Activated CD4-positive, alpha-beta T cell treated with anti-CD3 and anti-CD28 coated beads for 36 hours (primary cell): ENCODE measurements at places on chromosomes 13 and 19.

GRCh38 chr13:24267274-24267673 lies 42.1 kb upstream of the C1QTNF9 start:
- no peak for DNase-seq

GRCh38 chr19:29665215-29665825 lies at the start of gene PLEKHF1:
Gene PLEKHF1 (plus strand): TSS chr19:29665461. CDS start chr19:29673840, 8,379 bp downstream.
- peak; percentile 92 for DNase-seq

DNA sequence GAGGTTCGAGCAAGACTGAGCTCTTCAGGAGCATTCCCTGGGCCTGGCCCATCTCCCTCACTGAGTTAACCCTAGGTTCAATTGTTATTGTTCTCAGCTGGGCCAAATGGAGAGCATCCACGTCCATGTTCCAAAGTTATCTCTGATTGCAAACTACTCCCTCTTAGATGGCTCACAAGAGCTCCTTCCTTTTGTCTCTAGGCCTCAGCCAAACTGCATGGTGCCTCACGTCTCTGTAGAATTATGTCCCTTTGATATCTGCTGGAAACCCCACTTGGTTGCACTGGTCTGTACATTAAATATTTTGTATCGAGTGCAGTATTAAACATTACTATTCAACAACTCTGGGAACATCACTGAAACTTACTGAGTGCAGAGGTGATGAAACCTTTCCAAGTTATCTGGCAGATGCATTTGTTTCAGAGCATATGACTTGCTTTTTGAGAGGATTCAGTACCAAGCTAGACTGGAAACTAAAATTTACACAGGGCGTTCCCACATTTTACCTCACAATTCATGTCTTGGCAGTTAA lies 38.1 kb downstream of the DOCK9 start:
- no peak for DNase-seq

DNA sequence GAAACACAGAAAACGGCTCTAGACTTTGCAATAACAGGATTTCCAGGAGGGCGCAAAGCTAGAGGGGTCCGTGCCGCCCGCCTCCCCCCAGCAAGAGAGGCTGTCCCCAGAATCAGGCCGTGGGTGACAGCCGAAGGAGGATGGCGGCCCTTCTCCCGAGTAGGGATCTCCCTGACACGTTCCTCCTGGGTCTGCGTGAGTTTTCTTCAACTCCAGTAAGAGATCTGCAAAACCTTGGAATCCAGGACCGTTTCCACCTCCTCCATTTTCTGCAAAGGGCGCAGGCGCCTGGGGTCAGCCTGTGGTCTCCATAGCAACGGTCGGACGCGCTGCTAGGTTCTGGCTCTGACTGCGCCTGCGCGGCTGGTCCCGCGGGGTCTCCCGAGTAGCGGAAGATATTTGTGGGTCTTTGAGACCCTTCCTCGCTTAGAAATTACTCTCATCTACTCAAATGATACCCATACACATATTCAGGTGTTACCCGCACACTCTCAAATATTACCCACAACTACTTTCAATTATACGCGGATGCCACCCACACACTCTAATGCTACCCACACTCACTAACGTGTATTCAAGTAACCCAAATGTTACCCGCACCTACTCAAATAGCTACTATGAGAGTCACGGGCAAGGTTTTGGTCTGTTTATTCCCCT lies 2.1 kb downstream of the PNMA8C start:
- DNase-seq = peak; percentile 76

DNA sequence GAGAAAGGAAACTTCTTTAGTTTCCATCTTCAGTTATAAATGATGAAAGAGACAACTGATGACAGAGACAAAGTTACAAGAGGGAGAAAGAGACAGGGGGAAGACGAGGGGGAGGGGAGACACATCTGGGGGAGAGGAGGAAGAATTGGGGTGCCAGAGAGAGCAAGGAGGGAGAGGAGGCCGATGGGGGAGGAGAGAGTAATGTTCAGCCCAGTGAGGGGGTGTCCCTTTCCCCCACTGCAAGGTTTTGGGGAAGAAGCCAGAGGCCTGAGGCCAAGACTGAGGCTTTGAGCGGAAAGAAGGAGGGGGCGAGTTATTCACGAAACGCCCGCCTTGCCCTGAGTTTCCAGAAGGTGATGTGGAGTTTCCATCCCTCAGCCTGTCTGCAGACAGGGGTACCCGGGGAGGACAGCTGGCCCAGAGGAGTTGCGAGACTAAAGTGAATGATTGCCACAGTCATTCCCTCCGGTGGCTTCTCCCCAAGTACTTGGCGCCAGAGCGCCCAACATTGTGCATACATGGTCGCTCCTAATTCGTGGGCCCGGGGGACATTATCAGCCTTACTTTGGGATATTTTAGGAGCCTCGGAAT lies 558 bp upstream of the PPAN start:
- peak; percentile 93 for DNase-seq

DNA sequence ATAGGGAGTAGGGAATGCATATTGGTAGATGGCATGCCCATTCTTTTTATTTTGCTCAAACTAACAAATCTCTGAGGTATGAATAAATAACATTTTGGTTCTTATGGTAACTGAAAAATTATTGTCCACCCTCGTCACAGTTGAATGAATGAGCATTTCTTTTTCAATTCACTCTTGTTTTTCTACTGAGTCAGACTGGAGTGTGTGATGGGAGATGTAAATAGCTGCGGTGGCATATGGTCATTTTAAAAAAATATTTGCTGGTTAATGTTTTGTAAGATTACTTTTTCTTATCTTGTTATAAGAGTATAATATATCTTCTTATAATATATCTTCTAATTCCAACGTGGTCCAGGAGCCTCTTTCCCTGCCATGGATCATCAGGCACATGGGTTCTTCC lies 586.5 kb downstream of the SLITRK5 start:
- no peak for DNase-seq

DNA sequence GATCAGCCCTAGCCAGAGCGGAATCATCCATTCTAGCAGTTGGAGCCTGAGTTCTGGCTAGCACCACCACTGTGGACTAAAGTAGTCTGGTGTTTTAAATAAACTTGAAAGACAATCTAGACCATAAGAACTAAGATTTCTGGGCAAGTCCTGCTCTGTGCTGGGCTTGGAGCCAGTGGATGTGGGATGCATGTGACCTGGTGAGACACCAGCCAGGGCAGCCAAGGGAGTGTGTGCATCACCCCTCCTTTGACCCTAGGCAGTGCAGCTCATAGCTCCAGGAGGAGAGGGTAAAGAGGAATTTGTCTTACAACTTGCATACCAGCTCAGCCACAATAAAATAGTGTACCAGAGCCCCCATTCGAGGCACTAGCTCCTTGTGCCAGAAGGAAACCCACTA lies 21.0 kb downstream of the ITGBL1 start:
- no peak for DNase-seq

- peak; percentile 60 for DNase-seq
Observed at GRCh38 chr19:55369653-55370304, 484 bp downstream of the IL11 start.

DNA sequence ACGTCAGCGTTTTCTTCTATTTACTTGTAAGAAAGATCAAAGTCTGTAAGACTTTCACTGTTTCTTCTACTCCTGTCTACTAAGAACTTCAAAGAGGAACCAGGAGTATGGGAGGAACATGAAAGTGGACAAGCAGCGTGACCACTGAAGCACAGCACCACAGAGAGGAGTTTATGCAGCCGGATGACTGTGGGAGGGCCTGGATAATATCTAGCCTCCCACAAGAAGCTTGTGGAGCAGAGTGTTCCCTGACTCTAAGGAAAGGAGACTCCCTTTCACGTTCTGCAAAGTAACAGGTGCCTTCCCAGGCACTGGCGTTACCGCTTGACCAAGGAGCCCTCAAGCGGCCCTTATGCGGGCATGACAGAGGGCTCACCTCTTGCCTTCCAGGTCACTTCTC lies 83.6 kb upstream of the PDCD5 start:
- no peak for DNase-seq

- no peak for DNase-seq
Observed at GRCh38 chr19:16627928-16628182, 149 bp downstream of the MED26 start.

DNA sequence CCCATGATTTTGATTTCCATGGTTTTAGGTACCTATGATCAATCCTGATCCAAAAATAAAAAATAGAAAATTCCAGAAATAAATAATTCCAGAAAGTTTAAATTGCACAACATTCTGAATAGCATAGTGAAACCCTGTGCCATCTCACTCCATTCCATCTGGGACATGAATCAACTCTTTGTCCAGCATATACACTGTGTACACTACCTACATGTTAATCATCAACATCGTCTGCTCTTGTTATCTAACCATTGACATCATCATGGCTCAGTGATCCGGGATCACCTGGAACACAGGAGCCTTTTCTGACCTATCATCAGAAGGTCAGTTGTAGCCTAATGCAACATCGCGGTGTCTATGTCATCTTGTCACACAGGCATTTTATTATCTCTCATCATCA lies 75.6 kb downstream of the MYO16 start:
- DNase-seq = no peak

DNA sequence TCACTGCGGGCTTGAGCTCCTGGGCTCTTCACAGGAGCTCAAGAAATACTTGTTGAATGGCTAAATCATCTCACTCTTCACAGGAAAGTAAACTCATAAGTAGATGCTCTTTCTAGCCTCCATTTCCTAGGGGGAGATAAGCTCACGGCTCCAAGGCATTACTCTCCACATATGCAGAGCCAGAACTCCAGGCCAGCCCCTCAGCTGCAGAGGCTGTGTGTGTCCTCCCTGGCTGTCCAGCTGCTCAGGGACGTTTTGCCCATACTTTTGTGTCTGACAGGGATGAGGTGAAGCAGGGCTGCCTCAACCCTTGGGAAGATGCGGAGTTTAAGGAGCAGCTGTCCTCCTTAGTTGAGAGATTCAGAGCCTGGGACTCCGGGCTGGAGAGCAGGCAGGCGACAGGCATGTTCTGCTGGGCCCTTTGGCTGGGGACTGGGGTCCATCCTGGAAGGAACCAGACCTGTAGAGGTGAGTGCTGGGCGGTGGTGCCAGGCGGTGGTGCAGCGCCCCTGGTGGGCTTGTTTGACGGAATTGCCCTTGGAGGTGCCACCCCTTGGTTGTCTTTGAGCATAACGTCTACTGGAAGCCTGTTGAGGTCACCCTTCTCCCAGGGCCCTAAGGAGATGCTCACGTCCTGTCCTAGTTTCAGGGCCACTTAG lies 20.5 kb upstream of the SLC15A1 start:
- no peak for DNase-seq

- peak; percentile 21 for DNase-seq
Observed at GRCh38 chr13:29713839-29714238, 118.4 kb upstream of the SLC7A1 start.

- no peak for DNase-seq
Observed at GRCh38 chr13:92042522-92042921, 644.1 kb downstream of the GPC5 start.

GRCh38 chr19:38004186-38004520 lies 97.1 kb downstream of the SIPA1L3 start:
- DNase-seq = no peak

DNA sequence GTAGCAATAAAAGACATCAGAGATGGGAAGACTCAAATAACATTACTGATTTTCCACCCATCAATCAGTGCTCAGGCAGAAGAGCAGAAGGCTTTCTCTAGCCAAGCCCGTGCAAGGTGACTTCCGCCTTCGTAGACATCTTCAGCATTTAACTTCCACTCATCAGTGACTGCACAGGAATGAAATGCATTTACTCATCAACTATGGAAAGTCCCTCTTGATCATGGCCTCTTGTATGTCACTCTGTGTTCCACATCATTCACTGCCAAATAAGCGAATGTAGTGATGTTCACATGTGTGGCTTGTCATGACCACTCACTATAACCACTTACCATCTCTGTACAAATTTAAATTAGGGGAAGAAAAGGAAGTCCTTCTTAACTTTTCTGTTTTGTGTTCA lies 49.4 kb downstream of the SACS start:
- DNase-seq = peak; percentile 47

DNA sequence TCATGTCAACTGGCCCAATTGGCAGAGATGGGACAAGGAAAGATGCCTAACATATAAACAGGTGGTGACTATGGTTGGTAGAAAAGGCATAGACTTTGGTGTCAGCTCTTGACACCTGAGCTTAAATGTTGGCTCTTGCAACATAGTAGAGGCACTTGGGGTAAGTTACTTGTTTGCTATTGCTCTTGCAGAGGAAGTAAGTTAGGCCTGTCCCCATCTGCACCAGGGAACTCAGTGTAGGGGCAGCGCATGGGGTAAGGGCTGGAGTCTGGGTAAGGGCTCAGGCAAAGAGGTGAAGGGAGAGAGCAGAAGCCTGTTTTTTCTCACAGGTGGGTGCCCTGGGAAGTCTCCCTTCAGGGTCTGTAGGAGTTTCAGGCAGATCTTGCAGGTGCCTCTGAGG lies 27.6 kb downstream of the ERICH6B start:
- no peak for DNase-seq

DNA sequence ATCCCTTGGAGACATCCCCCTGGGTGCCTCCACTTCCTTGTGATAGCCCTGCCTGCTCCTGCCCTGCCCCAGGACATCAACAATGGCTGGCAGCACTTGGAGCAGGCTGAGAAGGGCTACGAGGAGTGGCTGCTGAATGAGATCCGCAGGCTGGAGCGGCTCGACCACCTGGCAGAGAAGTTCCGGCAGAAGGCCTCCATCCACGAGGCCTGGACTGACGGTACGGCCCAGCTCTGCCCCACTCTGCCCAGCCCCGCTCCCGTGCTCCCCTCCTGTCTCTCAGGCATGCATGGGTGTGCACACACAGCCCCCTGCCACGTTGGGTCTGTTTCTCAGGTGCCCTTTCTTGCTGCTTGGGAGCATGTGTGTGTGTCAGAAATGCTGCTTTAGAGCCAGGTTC lies 26.4 kb downstream of the CAPN12 start:
- no peak for DNase-seq

DNA sequence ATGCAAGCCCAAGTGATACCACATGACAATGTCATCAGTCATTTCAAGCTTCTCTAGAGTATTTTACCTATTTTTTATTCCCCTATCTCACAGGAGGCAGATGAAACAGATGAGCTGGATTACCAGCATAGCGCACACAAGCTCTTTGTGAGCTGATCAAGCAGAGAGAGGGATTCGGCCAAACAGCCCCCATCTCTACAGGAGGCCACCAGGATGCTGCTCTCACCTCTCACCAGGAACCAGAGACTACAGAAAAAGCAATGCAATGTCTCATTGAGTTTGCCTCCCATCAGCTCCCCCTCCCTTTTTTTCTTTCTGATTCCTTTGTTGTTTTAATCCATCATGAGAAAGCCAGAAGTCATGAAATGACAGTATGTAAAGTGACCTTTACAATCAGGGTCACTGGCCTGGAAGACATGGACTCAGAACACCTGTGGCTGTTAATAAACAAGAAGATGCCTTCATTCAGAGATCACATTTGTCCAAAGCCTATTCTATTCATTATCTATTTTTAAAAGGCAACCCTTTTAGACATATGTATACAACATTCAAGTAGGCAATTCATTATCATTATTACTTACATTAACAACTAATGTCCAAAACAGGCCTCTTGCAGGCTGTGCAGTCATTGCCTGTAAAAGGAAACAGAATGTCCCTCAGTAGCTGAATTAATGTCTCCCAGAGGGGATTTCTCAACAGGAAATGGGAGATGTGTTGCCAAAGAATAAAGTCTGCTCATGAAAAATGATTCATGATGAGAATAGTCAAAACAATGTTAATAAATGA lies 656.6 kb downstream of the TBC1D4 start:
- no peak for DNase-seq
